Smooth muscle cell of the pulmonary artery (primary cell): ENCODE measurements at places on chromosomes 4 and X. TPM values are rescaled to one million over a fixed set of nuclear protein-coding genes. Genes with fewer than 3 reads are reported as not detected.

Gene SLC10A3
- 37.0 and 46.7 TPM in 2 replicates for total RNA-seq

Gene CLOCK
- total RNA-seq: 25.3 and 25.5 TPM in 2 replicates

Gene EXOC1L
- not detected in 2 replicates for total RNA-seq

Gene AMTN
- total RNA-seq: 0.13 TPM in 1 of 2 replicates, not detected in the other

Gene PITX2
- total RNA-seq: 0.10 and 0.33 TPM in 2 replicates

Gene TRPC3
- 0.03 and 0.78 TPM in 2 replicates for total RNA-seq

Gene IBSP
- 1.9 and 2.2 TPM in 2 replicates for total RNA-seq

Gene MAGEA1
- total RNA-seq: not detected in 2 replicates

Gene BCOR
- total RNA-seq: 24.0 and 25.9 TPM in 2 replicates

Gene CLDN34
- total RNA-seq: not detected in 2 replicates

Gene STK32B
- total RNA-seq: 0.69 and 3.2 TPM in 2 replicates

Gene BEX2
- total RNA-seq: 1.0 and 1.9 TPM in 2 replicates

Gene PI4K2B
- 14.5 and 22.8 TPM in 2 replicates for total RNA-seq

Gene ANK2
- 85.0 and 132 TPM in 2 replicates for total RNA-seq
